ENCODE measurements at places on chromosomes 7 and 10.

GRCh38 chr7:19963695-19964094 lies 190.3 kb upstream of the TMEM196 start:
- no peak for DNase-seq

GRCh38 chr10:17428351-17429097 lies 25.9 kb downstream of the ST8SIA6 start:
- DNase-seq, result peak; percentile 66

DNA sequence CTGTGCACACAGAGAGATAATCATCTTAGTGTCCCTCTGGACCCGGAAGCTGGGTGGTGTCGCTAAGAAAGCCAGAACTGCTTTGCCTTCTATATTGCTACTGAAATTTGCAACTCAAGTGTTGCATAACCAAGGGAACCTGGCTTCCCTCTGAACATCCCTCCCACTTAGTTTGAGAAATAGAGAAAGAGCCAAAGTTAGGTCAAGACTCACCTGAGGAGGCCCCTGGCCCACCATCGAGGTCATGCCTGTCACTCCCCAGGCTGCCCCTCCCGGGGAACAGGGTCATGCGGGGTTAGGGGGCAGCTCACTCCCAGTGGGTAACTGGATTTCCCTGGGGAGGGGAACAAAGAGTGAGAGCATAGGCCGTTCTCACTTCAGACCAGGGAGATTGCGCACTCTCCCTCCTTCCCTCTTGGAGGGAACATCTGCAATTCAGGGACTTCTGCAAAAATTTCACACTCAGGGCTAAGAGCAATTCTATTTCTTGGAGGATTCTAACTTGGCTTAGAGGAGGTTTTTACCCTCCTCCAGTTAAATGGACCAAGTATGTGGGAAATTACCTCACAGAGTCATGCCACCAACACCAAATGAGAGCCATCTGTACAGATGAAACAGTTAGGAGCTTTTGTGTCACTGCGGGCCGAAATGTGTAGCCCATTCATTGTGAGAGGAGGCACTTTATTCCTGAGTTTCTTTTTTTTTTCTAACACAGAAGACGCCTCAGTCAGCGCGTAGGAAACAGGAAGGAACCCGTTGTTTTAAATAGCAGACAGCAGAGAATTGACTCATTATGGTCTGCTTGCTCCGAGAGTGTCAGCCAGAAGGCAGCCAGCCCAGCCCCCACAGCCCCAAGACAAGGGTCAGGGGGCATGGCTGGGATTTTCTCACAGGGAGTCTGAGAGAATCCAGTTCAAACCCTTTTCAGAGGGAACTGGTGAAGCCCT lies 221.3 kb downstream of the ARHGAP12 start:
- peak; percentile 65 for DNase-seq

DNA sequence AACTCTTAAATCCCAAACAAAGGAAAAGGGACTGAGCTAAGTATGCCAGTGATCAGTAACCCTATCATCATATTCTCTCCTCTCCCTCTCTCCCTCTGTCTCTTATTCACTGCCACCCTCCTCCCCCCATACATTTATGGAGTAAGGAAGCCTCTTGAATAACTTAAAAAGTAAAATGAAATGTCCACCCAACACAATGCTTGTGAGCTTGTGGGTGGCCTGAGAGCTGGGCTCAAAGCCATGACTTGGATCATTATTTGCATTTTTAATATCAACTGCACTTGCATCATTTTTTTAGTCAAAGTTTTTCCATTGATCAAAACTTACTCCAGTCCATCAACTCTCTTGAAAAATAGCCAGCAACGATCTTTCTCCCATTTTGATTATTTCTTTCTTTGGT lies 46.8 kb downstream of the FAM107B start:
- no peak for DNase-seq

All from activated CD4-positive, alpha-beta T cell treated with anti-CD3 and anti-CD28 coated beads, Interleukin-2, amount 50 U/mL, for 48 hours (primary cell).